ENCODE measurements at places on chromosomes 4 and X.
A peak's percentile ranks its signal among the peaks of the same experiment; 100 is the strongest.

- no peak for DNase-seq
Observed at GRCh38 chr4:6912441-6912840, 2.8 kb downstream of the TBC1D14 start.

GRCh38 chr4:22573641-22574040 is 57.8 kb upstream of the ADGRA3 start:
- no peak for DNase-seq

GRCh38 chr4:20370274-20370673 is 118.6 kb downstream of the SLIT2 start:
- DNase-seq: no peak

- no peak for DNase-seq
Observed at GRCh38 chr4:5033281-5033841, 14.1 kb upstream of the CYTL1 start.

DNA sequence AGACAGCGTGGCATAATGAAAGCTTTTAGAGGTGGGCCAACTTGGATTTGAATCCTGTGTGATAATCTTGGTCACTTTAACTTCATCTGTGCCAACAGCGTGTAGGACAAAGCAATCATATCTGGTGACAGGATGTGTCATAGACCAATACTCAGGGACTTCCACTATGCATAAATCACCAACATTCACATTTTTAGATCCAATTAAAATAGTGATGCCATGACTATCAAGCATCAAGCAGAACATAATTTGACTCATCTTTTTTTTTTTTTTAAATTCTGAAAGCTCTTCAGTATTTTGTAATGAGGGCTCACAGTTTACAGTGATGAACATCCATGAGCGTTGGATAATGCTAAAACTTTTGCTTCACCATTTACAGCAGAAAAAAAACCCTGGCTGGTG is 27.3 kb upstream of the RAPGEF2 start:
- DNase-seq: no peak

DNA sequence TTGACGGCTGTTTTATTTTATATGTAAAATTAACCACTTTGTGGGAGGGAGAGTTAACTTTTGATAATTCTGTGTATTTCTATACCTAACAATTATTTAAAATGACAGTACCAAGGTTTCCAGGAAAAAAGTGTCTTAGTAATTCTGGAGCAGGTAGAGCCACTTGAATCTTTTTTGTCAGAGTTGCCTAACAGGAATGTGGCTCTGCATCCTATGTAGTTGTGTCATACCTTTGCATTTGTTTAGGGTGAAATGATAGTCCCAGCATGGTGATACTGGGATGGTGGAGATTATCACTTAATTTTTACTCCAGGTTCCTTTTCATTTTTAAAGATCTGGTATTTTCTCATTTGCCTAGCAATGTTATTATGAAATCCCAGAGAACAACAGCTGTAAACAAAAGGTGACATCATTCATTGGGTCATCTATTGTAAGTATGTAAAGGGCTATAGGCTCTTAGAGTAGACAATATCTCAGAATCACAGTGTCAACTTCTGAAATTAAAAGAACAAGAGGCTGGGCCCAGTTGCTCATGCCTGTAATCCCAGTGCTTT is 9.6 kb downstream of the SGMS2 start:
- no peak for DNase-seq

GRCh38 chr4:25859429-25860148 is 3.2 kb downstream of the SEL1L3 start:
- peak; percentile 38 for DNase-seq

DNA sequence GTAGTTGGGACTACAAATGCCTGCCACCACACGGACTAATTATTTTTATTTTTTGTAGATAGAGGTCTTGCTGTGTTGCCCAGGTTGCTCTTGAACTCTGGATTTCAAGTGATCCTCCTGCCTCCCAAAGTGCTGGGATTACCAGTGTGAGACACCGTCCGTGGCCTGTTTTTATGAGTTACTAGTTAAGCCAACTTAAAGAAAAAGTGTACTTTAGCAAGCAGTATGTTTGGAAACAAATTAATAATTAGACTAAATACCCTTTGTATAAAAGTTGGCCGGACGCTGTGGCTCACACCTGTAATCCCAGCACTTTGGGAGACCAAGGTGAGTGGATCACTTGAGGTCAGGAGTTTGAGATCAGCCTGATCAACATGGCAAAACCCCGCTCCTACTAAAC is 14.2 kb upstream of the PTPN13 start:
- DNase-seq: no peak

DNA sequence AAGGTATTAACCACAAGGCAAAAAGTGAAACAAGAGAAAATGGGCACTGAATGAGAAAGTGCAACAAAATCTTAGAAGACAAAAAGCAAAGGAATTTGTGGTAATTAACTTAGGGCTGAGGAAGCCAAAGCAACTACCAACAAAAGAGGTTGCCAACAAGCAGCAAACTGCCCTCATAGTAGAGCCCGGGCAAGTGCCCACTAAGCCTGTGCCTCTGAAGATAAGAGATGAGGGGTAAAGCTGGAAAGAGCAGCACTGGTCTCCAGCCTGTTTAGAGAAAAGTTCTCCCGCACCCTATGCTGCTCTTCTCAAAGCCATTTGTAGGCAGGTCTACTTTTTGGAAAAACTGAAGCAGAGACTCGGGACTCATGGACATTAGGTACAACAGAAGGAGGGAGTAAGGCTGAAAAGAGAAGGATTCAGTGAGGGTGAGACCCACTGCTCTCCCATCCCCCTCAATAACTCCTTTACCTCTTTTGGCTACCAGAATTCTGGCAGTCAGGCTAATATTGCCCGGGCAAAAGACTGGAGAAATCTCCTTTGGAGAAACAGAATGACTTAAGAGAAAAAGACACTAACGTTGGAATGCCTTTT is 29.6 kb upstream of the KCNE5 start:
- DNase-seq: no peak

- DNase-seq: no peak
Observed at GRCh38 chrX:46737041-46737440, 21.9 kb downstream of the SLC9A7 start.

All from CMK (cell line).